ENCODE measurements at places on chromosomes 7 and 10.

- DNase-seq = no peak
These were observed 142.3 kb downstream of the PRPF18 start for GRCh38 chr10:13728898-13729535.

GRCh38 chr10:116590590-116591444 is at the start of gene PNLIPRP1:
Gene PNLIPRP1, plus strand, starts transcription at chr10:116590959. Its CDS starts 171 bp downstream, at chr10:116591130.
- DNase-seq = no peak

DNA sequence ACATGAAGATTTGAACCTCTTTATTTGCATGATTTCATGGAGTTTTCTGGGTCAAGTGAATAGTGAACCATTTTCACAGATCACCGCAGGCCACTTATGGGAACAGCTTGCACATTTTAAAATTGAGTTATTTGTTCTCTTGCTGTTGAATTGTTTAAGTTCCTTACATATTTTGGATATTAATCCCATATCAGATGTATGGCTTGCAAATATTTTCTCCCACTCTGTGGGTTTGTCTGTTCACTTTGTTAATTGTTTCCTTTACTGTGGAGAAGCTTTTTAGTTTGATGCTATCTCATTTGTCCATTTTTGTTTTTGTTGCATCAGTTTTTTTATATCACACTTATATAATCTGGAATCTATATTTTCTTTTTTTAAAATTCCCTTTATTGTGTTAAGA is 14.1 kb upstream of the ZC3HAV1L start:
- no peak for DNase-seq

GRCh38 chr7:111129435-111129834 is 38.5 kb downstream of the LRRN3 start:
- no peak for DNase-seq

DNA sequence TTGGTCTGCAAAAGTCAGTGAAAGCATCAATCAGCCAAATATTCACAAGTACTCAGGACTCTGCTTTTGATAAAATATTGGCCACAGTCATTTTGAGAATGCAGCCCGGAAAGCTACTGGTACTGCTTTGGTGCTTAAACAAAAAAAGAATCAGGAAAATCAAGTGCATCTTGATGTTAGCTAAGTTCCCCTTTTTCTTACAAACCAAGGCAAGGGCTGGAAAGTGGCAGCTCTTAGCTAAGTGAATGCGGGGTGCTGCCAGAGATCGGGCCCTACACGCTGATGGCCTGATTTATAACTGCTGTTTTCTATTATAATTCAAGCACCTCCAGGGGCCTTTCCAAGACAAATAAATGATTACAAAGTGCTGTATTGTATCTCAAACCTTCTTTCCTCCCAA is 136.8 kb upstream of the MGMT start:
- no peak for DNase-seq

- no peak for DNase-seq
These were observed 286.0 kb upstream of the TMEM229A start for GRCh38 chr7:124318721-124319450.

Measured in tongue (tissue), 3 donors.